ENCODE measurements at places on chromosomes 6 and 20. TPM values are rescaled to one million over a fixed set of nuclear protein-coding genes. Genes with fewer than 3 reads are reported as not detected.

GRCh38 chr6:37008484-37009465 is 3.3 kb downstream of the FGD2 start:
- H3K36me3 ChIP-seq, result peaks cover 12% of the 10 kb centered on the region
- no peaks in the 10 kb centered on the region for H3K27me3 ChIP-seq
- H3K4me3 ChIP-seq, result peak overlapping the region; percentile 81

DNA sequence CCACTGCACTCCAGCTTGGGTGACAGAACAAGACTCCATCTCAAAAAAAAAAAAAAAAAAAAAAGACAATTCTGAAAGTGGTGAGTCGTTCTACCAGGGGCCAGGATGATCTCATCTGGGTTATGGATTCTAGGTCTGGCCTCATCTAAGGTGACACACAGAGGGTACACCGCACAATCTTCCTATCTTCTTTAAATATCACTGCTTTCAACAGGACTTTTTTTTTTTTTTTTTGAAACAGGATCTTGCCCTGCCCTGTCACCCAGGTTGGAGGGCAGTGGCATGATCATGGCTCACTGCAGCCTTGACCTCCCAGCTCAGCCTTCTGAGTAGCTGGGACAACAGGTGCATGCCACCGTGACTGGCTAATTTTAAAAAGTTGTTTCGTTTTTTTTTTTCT is 67.7 kb downstream of the SLC16A10 start:
- H3K27me3 ChIP-seq, result no peaks in the 10 kb centered on the region
- no peaks in the 10 kb centered on the region for H3K36me3 ChIP-seq
- H3K4me3 ChIP-seq, result no peak overlapping the region
- H3K4me1 ChIP-seq, result peaks cover 5% of the 10 kb centered on the region
- no peak for DNase-seq

- H3K27ac ChIP-seq, result no peak overlapping the region
- H3K4me3 ChIP-seq, result no peak overlapping the region
- no peaks in the 10 kb centered on the region for H3K36me3 ChIP-seq
- no peaks in the 10 kb centered on the region for H3K27me3 ChIP-seq
Observed at GRCh38 chr6:139753198-139753861, 378.9 kb upstream of the CITED2 start.

- H3K4me3 ChIP-seq, result no peak overlapping the region
- H3K27ac ChIP-seq, result no peak overlapping the region
Observed at GRCh38 chr20:60993433-60994044, 258.5 kb upstream of the CDH4 start.

DNA sequence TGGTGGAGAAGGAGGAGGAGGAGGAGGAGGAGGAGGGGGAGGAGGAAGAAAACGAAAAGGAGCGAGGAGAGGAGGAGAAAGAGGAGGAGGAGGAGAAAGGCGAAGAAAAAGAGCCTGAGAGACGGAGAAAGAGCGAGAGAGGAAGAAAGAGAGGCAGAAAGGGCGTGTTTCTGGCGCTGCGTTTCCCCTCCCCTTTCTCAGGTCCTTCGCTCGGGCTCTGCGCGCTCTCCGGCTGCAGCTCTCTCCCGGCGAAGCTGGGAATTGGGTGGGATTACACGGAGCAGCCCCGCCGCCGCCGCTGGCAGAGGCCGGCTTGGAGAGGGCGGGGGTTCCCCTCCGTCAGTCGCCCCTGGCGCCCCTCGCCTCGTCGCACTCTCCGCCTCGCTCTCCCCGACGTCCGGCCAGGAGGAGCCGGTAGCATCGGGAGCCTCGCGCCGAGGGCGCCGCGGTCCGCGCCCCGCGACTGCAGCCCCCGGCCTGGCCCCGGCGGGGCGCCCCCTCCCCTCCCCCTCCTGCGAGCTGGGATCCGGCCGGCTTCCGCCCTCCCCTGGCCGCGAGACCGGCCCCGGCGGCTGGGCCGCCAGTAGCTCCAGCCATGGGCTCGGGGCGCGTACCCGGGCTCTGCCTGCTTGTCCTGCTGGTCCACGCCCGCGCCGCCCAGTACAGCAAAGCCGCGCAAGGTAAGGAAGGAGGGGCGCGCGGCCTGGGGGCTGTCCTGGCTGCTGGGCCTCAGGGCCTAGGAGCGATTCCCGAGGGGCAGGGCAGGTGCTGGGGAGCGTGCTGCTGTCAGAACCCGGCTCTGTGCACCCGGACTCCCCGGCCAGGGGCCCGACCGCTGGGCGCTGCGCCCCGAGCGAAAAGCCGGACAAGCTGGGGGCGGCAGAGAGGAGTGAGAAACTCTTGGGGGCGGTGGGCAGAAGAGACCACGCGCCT is at the start of gene SCUBE3:
SCUBE3 (plus strand) TSS at position 133 of the 933 bp plus-strand sequence; CDS start at position 596, 463 bp downstream.
- no peaks in the 10 kb centered on the region for H3K36me3 ChIP-seq
- no peak within 1 kb of the TSS for H3K27ac ChIP-seq

- H3K4me3 ChIP-seq, result no peak overlapping the region
- H3K36me3 ChIP-seq, result no peaks in the 10 kb centered on the region
- DNase-seq, result no peak
- H3K27me3 ChIP-seq, result peaks cover 2% of the 10 kb centered on the region
- no peaks in the 10 kb centered on the region for H3K4me1 ChIP-seq
Observed at GRCh38 chr6:3618642-3619041, 132.9 kb downstream of the PXDC1 start.

- DNase-seq, result no peak
- no peak overlapping the region for H3K4me3 ChIP-seq
- H3K4me1 ChIP-seq, result no peaks in the 10 kb centered on the region
- no peaks in the 10 kb centered on the region for H3K36me3 ChIP-seq
Observed at GRCh38 chr6:83083476-83083875, 16.0 kb downstream of the DOP1A start.

DNA sequence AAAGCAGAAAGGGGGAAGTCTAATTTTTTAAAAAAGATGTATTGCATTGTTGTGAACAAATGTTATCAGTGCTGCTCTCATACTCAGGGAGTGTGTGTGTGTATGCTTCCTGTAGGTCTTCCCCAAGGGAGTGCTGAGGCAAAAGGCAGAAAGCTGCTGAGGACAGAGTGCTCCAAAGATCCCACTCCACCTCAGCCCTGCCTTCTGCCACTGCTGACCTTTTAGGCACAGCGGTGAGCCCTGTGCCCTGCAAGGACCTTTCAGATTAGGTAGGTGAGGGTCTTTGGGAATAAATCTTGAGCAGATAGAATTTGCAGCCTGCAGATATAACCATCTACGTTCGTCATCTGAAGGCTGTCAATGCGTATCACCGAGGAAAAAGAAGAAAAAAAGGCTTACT is 756.4 kb upstream of the MMS22L start:
- no peaks in the 10 kb centered on the region for H3K4me1 ChIP-seq
- DNase-seq, result no peak
- no peaks in the 10 kb centered on the region for H3K27me3 ChIP-seq
- H3K4me3 ChIP-seq, result no peak overlapping the region
- H3K36me3 ChIP-seq, result no peaks in the 10 kb centered on the region

The HLA-DOA gene
- polyA plus RNA-seq, result 47.6 TPM

Data from GM12878 (cell line).